ENCODE measurements at places on chromosomes 12 and 14. TPM values are rescaled to one million over a fixed set of nuclear protein-coding genes. Genes with fewer than 3 reads are reported as not detected.

GRCh38 chr14:64729386-64730060 lies 25.3 kb downstream of the PLEKHG3 start:
- no peak overlapping the region for H3K4me3 ChIP-seq
- peaks cover 50% of the 10 kb centered on the region for H3K36me3 ChIP-seq
- peaks cover 14% of the 10 kb centered on the region for H3K4me1 ChIP-seq
- H3K27me3 ChIP-seq: no peaks in the 10 kb centered on the region
- H3K27ac ChIP-seq: no peak overlapping the region
- no peak for DNase-seq

- peaks cover 14% of the 10 kb centered on the region for H3K4me1 ChIP-seq
- DNase-seq: no peak
- peak overlapping the region; percentile 53 for H3K27ac ChIP-seq
- H3K27me3 ChIP-seq: peaks cover 13% of the 10 kb centered on the region
- H3K36me3 ChIP-seq: peaks cover 6% of the 10 kb centered on the region
Measured at GRCh38 chr12:77324416-77324762, 259.0 kb upstream of the E2F7 start.

DNA sequence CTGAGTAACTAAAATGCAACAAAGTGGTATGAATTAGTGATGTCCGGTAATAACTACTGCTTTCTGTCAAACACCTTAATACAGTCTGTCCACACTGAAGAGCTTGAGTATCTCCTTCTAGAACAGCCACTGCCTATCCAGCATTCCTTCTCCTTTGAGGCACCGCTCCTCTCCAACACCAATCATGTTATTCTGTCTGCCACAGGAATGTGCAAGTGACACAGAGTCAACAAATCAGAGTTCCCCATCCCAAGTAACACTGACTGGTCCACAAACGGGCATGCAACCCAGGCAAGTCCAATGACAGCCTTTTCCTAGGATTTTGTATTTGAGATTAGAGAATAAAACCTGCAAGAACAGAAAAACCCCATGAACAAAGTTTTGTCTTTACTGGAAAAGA lies 3.8 kb downstream of the GXYLT1 start:
- peaks cover 30% of the 10 kb centered on the region for H3K4me1 ChIP-seq
- no peaks in the 10 kb centered on the region for H3K27me3 ChIP-seq
- H3K4me3 ChIP-seq: no peak overlapping the region
- DNase-seq: peak; percentile 13

GRCh38 chr12:92462049-92462448 lies 240.7 kb upstream of the PLEKHG7 start:
- H3K4me1 ChIP-seq: peaks cover 5% of the 10 kb centered on the region
- no peak overlapping the region for H3K4me3 ChIP-seq
- DNase-seq: no peak
- no peaks in the 10 kb centered on the region for H3K36me3 ChIP-seq
- H3K27ac ChIP-seq: no peak overlapping the region
- no peaks in the 10 kb centered on the region for H3K27me3 ChIP-seq

GRCh38 chr14:94317259-94317658 lies 5.9 kb downstream of the SERPINA6 start:
- peaks cover 4% of the 10 kb centered on the region for H3K36me3 ChIP-seq
- peak; percentile 67 for DNase-seq
- peaks cover 32% of the 10 kb centered on the region for H3K4me1 ChIP-seq
- no peak overlapping the region for H3K27ac ChIP-seq
- no peaks in the 10 kb centered on the region for H3K27me3 ChIP-seq

DNA sequence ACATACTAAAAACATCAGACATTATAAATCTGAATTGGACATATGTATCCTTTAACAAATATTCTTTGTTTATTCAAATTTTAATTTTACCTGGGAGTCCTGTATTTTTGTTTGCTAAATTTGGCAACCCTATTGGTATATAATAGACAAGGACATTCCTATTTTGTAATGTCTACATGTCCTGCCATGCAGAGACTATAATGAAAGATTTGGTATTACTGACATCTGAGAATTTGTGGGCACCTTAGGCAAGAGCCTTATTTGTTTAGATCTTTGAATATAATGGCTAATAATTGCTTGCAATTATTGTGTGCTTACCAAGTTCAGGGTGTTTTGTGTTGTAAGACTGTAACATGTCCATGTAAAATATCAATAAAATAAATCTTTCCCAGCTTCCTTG lies 334.4 kb downstream of the KCNH5 start:
- H3K4me3 ChIP-seq: no peak overlapping the region
- no peak overlapping the region for H3K27ac ChIP-seq
- no peak for DNase-seq
- H3K36me3 ChIP-seq: no peaks in the 10 kb centered on the region
- no peaks in the 10 kb centered on the region for H3K4me1 ChIP-seq

- H3K27ac ChIP-seq: no peak overlapping the region
- no peak overlapping the region for H3K4me3 ChIP-seq
- H3K36me3 ChIP-seq: peaks cover 7% of the 10 kb centered on the region
- H3K27me3 ChIP-seq: no peaks in the 10 kb centered on the region
Measured at GRCh38 chr12:51383269-51383905, 7.8 kb downstream of the GALNT6 start.

DNA sequence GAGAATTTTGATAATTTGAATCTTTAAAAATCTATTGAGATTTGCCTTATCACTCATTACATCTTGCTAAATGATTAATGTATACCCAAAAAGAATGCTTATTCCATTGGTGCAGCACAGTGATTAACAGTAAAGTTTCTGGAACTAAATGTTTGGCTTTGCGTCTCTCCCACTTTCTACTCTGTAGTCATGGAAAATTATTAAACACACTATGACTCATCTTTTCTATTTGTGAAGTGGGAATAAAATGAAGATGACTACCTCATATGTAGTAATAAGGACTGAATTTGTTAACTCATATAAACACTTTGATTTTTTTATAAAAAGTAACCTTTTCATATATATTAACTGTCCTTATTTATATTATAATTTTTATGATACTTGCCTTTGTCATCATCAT lies 118.1 kb downstream of the RERGL start:
- H3K4me1 ChIP-seq: no peaks in the 10 kb centered on the region
- no peak for DNase-seq
- H3K4me3 ChIP-seq: no peak overlapping the region
- peaks cover 4% of the 10 kb centered on the region for H3K36me3 ChIP-seq
- H3K27ac ChIP-seq: no peak overlapping the region

- peaks cover 70% of the 10 kb centered on the region for H3K36me3 ChIP-seq
- no peak overlapping the region for H3K4me3 ChIP-seq
- peaks cover 6% of the 10 kb centered on the region for H3K4me1 ChIP-seq
- no peaks in the 10 kb centered on the region for H3K27me3 ChIP-seq
Measured at GRCh38 chr12:113232840-113233585, 11.7 kb downstream of the TPCN1 start.

DNA sequence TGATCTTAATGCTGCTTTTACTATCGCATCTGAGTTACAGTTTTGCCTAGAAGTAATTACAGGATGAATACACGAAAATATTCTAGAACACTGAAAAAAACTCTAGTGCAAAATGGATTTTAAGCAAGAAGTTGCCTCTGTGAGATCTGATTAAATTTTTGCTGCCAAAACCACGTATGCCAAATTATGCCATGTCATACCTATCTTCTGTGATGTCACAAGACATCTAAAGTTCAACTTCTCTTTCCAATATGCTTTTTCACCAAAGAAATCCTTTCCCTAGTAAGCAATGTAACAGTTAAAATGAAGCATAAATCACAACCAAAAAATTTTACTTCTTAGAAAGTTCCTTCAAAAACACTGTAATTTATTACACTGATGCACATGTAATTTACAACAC lies 39.6 kb downstream of the HECTD4 start:
- peaks cover 4% of the 10 kb centered on the region for H3K36me3 ChIP-seq
- peaks cover 4% of the 10 kb centered on the region for H3K4me1 ChIP-seq
- no peak overlapping the region for H3K4me3 ChIP-seq
- no peaks in the 10 kb centered on the region for H3K27me3 ChIP-seq
- DNase-seq: no peak

DNA sequence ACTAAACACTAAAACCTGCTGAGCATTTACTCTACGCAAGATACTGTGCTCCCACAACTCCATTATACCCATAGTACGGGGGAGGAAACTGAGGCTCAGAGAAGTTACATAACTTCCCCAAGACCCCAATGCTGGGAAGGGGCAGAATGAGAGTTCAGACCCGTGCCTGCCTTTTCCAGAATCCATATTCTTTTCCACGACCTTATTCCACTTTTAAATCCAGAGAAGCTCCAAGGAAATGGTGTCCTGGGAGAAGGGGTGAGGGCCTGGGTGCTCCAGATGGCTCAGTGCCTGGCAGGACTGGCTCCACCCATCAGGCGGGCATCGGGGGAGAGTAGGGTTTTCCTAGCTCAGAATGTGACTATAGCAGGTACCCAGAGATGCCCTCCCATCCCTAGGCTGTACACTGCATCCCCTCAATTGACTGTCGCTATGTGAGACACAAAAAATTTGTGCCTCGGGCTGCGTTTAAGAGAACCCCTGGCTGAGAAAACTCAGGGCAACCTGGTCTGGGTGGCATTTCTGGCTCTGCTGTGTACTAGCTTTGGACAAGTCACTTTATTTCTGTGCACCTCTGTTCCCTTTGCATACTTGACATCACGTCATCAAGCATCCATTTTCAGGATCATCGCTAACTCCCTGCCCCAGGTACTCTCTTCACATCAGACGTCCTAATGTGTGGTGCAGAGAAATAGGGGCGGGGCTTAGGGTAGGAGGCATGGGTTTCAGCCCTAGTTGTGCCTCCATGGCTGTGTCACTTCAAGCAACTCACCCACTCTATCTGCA lies 11.6 kb upstream of the IQSEC3 start:
- no peaks in the 10 kb centered on the region for H3K36me3 ChIP-seq
- H3K27me3 ChIP-seq: peaks cover 77% of the 10 kb centered on the region
- no peaks in the 10 kb centered on the region for H3K4me1 ChIP-seq
- H3K27ac ChIP-seq: no peak overlapping the region
- H3K4me3 ChIP-seq: no peak overlapping the region

TESPA1 gene
- total RNA-seq: not detected

L3HYPDH gene
- 35.0 TPM for total RNA-seq

TAS2R31 gene
- 1.9 TPM for total RNA-seq

NPFF gene
- total RNA-seq: not detected

CCND2 gene
- 70.9 TPM for total RNA-seq

FAM222A gene
- total RNA-seq: 0.19 TPM

INSM2 gene
- total RNA-seq: 0.10 TPM
